ENCODE measurements at places on chromosomes 5 and 9. TPM values are rescaled to one million over a fixed set of nuclear protein-coding genes. Genes with fewer than 3 reads are reported as not detected.

GRCh38 chr9:121107029-121107428 is 32.3 kb downstream of the CNTRL start:
- DNase-seq: no peak

DNA sequence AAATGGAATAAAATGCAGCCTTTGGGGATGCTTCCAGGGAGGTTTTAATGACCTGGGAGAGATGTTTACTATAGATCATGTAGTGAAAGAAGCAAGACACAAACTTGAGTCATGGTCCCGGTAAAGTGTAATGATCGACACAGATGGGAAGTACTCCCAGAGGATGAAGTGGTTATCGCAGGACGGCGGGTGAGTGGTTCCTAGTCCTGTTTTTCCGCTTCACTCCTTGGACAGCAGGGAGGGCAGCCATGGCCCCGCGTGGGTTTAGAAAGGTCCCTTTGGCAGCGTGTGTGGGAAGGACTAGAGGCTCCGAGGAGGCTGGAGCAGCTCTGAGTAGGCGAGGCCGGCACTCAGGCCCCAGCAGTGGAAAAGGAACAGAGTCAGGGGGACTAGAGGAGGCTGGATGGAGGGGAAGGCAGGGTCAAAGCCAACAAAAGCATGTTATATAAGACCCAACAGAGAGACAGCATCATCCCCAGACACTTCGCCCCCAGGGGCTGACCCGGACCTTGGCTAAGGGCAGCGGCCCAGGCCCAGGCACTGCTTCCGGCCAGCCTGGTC is 49.2 kb upstream of the STXBP1 start:
- DNase-seq: no peak

GRCh38 chr5:59683311-59683710 is 210.2 kb downstream of the PDE4D start:
- no peak for DNase-seq

GRCh38 chr9:1532171-1532570 is 482.0 kb downstream of the DMRT2 start:
- DNase-seq: no peak

GRCh38 chr5:108642170-108642906 is 105.4 kb upstream of the FER start:
- DNase-seq: peak; percentile 69

DNA sequence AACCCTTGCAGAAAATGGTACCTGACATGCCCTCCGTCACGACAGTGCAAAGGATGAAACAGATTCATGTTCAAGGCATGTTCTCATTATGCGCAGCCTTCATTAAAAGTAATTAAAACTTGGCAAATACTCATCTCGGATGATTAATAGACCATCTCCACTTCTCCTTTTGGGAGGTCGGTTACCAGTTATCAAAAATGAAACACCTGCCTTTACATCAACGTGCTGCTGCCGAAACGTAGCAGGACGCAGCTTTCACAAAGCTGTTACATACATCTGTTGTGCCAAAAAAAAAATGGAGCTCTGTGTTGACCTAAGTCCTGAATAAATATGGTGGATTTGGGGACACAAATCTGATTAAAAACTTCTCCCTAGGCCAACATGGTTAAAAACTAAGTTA is 75.7 kb downstream of the PTCH1 start:
- no peak for DNase-seq

GRCh38 chr5:126182971-126183695 is 240.1 kb upstream of the GRAMD2B start:
- DNase-seq: peak; percentile 42

- DNase-seq: peak; percentile 60
Observed at GRCh38 chr5:131634666-131634995, 398 bp downstream of the RAPGEF6 start.

- no peak for DNase-seq
Observed at GRCh38 chr5:142508591-142508990, 177.3 kb downstream of the FGF1 start.

DNA sequence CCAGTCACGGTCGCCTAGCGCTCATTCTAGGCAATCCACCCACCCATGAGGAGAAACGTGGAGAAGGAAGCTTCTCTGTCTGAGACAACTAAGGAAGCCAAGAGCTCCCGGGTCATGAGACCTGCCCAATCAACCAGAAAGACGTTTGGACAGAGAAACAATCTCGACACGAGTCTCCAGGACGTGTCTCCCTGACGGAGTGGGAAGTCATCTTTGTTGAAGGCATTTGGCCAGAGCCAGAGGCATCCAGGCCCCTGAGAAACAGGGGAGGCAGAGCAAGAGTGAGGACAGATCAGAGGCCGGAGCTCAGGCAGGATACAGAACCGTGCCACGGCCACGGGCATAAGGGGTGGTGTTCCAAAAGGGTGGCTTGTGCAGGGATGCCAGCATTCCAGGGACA is 479.0 kb downstream of the SPATA31A7 start:
- DNase-seq: no peak

DNA sequence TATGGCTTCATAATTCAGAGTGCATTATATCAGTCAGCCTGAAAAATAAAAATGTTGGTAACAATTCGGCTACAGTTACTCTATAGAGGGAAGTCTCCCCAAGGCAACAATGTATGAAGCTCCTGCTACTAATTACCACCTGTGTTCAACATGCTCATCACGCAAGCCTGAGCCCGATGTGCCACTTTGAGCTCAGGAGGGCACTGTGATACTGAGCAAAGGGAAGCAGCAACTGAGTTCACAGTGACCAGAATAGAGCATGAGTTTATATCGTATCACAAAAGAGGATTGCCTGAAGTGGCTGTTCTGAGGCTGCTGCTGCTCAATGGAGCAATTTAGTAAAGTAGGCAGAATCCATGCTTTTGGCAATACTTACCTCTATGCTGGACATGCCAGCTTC is 202.0 kb upstream of the HAPLN1 start:
- DNase-seq: no peak

- no peak for DNase-seq
Observed at GRCh38 chr5:116415182-116415581, 159.4 kb downstream of the SEMA6A start.

GRCh38 chr9:14277761-14278160 is 36.2 kb downstream of the NFIB start:
- DNase-seq: no peak

DNA sequence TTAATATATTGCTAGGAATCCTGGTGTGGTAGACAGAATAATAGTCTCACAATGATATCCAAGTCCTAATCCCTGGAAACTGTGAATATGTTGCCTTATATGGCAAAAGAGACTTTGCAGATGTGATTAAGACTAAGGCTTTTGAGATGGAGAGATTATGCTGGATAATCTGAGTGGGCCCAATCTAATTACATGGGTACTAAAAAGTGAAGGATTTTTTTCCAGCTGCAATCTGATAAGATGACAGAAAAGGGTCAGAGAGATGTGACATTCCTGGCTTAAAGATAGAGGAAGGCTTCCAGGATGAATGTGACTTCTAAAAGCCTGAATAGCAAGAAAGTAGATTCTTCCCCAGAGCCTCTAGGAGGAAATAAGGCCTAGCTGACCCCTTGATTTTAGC is 80.7 kb upstream of the MPDZ start:
- no peak for DNase-seq

- DNase-seq: peak; percentile 68
Observed at GRCh38 chr5:72268753-72269410, 51.2 kb downstream of the MRPS27 start.

GRCh38 chr9:110895147-110895905 is 142.9 kb downstream of the LPAR1 start:
- peak; percentile 73 for DNase-seq

DNA sequence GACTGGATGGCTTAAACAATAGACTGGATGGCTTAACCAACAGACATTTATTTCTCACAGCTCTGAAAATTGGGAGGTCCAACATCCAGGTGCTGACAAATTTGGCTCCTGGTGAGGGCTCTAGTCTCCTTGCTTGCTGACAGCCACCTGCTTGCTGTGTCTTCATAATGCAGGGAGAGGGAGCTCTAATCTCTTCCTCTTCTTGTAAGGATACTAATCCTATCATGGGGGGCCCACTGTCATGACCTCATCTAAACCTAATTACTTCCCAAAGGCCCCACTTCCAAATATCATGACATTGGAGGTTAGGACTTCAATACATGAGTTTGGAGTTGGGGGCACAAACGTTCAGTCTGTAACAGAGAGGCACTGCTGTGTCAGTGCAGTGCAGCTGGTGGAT is 26.4 kb downstream of the FOXD1 start:
- DNase-seq: no peak

- no peak for DNase-seq
Observed at GRCh38 chr5:143914756-143915155, 102.8 kb downstream of the HMHB1 start.

- DNase-seq: no peak
Observed at GRCh38 chr5:154620411-154620810, 134.8 kb upstream of the LARP1 start.

- no peak for DNase-seq
Observed at GRCh38 chr5:133469252-133469651, 143.1 kb downstream of the FSTL4 start.

DNA sequence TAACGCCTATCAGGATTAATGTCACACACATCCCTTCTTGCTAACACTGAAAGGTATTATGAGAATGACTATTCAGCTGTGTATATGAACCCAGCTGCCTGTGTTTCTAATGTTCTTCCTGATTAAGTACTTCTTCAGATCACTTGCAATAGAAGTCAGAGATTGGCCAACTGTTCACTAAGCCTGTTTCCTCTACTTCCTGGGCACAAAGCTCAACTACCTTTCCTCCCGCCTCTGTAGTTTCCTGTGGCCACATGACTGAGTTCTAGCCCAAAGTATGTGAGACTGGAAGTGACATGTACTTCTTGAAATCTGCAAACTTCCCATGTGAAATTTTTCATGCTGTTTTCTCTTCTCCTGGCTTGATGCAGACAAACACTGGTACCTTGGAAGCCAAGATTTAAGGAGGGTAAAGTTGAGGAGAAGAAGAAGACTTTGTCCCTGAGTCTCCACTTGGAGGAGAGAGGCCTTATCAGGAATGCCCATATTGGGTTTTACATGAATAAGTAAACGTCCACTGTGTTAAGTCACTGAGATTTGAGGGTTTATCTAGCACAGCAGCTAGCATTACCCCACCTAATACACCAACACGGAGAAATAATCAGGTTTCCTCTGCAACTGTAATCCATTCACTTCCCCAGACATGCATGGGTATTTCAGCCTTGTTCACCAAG is 58.6 kb downstream of the SLIT3 start:
- no peak for DNase-seq

GRCh38 chr9:136373300-136374182 is at the start of gene CARD9:
CARD9 (minus strand) TSS chr9:136373669; CDS start chr9:136372078, 1,591 bp downstream.
- no peak for DNase-seq

- DNase-seq: no peak
Observed at GRCh38 chr9:124940521-124940893, 376 bp downstream of the GOLGA1 start.

GRCh38 chr5:177368869-177369644 is 11.3 kb downstream of the RGS14 start:
- DNase-seq: no peak

- DNase-seq: peak; percentile 26
Observed at GRCh38 chr5:82466986-82467561, 188.9 kb upstream of the RPS23 start.

DNA sequence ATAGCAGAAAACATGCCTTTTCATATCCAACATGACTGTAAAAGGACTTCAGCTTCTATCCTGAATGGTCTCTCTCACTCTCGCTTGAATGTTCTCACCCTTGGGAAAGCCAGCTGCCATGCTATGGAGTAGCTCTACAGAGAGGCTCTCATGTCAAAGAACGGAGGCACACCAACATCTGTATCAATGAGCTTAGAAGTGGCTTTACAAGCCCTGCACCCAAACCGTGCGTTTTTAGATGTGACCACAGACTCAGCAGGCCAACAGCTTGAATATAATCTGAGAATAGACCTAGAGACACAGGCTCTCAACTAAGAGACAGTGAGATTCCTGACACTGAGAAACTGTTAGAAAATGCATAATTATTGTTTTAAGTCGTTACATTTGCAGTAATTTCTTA is 1231.6 kb upstream of the CDH9 start:
- DNase-seq: no peak

GRCh38 chr5:81070571-81071255 is 110.5 kb downstream of the RASGRF2 start:
- no peak for DNase-seq

- peak; percentile 65 for DNase-seq
Observed at GRCh38 chr9:127133739-127134167, 11.3 kb upstream of the ANGPTL2 start.

The ROPN1L gene
- polyA plus RNA-seq: 538 TPM

The CDC25C gene
- polyA plus RNA-seq: 39.9 TPM

The C9orf50 gene
- 14.6 TPM for polyA plus RNA-seq

The SIT1 gene
- 1.6 TPM for polyA plus RNA-seq

The IPPK gene
- polyA plus RNA-seq: 21.9 TPM

The SPATA31A3 gene
- 5.9 TPM for polyA plus RNA-seq

The PPP3R2 gene
- 241 TPM for polyA plus RNA-seq

The HTR4 gene
- 0.17 TPM for polyA plus RNA-seq

The SMIM33 gene
- not detected for polyA plus RNA-seq

The ORM2 gene
- 2.3 TPM for polyA plus RNA-seq

Measured in testis (tissue), 5 donors.